ENCODE measurements at places on chromosomes 5 and 9.

DNA sequence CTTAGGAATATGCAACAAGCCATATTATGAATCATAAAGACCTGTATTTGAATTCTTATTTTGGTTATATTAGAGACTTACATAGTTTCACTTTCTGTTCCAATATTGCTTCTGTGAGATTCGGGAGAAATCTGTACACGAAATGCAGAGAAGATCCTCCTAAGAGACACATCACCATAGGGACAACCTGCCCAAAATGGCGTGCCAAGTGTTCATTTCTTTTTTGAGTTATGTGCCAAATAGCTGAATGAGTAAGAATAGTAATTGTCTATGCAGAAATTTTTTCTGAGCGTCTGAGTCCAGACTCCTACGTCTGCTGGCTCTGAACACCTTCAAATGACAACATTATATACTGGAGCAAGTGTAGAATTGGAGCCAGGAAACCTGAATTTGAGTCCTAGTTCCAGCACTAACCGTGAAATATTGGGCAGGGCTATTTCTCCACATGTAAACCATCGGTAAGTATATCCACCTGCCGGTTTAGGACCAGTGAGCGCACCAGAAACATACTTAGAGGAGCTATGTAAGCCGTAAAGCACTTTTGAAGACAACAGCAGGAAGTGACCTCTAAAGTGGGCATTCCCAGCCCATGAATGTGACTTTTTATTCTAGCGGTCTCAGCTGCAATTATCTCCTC, 163.9 kb upstream of the DMRT1 start:
- no peak for DNase-seq

DNA sequence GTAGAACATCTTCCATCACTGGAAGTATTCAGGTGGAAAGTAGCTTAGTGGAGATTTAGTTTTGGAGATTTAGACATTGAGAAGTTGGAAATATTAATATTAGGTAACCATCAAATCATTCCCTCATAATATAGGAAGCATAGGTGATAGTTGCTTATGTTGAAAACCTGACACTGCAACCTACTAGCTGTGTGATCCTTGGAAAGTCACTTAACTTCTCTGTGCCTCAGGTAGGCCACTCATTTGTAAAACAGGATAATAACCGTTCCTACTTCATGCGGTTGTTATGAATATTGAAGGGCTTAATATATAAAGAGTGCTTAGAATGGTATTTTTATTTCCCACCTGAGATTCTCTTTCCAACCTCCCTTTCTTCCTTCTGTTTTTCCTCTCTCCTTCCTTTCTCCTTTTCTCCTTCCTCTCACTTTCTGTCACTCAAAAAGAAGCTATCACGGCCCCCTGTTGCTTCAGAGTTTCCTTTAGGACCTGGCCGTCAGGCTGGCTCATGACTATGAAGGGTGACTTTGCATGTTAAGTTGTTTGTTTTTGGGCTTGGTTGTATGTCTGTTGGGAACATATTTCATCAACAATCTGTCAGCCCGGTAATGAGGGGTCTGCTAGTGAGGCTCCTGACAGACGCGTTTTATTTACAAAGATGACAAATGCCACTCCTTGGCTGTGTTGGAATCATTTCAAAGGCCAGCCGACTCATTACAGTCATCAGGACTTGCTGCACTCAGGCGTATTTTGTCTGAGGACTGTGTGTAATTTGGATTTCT, 31.0 kb downstream of the DOCK2 start:
- DNase-seq, result no peak

- no peak for DNase-seq
These were observed 38.8 kb upstream of the STARD4 start for GRCh38 chr5:111551161-111551560.

DNA sequence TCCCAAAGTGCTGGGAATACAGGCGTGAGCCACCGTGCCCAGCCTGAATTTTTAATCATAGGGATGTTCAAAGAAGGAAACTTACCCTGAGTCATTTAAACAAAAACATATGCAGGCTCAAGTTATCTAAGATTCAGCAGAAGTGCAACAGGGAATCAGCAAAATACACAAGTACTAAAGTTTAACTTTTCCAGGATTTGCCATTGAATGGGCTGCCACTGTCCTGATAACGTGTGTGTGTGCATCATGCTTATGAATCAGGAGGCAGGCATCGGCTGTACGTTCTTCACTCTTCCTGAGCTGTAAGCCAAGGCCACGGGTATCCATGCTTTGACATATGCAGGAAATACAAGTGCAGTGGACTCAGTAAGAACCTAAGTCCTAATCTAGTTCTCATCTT, 48.8 kb upstream of the FST start:
- no peak for DNase-seq

GRCh38 chr9:135103001-135103446, 15.6 kb downstream of the OLFM1 start:
- no peak for DNase-seq
